ENCODE measurements at places on chromosomes 16 and 17. TPM values are rescaled to one million over a fixed set of nuclear protein-coding genes. Genes with fewer than 3 reads are reported as not detected.

- peak; percentile 88 for DNase-seq
Measured at GRCh38 chr16:76614269-76614668, 337.1 kb downstream of the CNTNAP4 start.

CACNG1 gene
- 0.08 TPM for polyA plus RNA-seq

CLEC3A gene
- not detected for polyA plus RNA-seq

CES1 gene
- 61.8 TPM for polyA plus RNA-seq

IGF2BP1 gene
- 0.10 TPM for polyA plus RNA-seq

GLYR1 gene
- 55.0 TPM for polyA plus RNA-seq

KARS1 gene
- polyA plus RNA-seq = 105 TPM

- DNase-seq = no peak
Measured at GRCh38 chr17:50087912-50088405, 7.2 kb upstream of the PDK2 start.

DNA sequence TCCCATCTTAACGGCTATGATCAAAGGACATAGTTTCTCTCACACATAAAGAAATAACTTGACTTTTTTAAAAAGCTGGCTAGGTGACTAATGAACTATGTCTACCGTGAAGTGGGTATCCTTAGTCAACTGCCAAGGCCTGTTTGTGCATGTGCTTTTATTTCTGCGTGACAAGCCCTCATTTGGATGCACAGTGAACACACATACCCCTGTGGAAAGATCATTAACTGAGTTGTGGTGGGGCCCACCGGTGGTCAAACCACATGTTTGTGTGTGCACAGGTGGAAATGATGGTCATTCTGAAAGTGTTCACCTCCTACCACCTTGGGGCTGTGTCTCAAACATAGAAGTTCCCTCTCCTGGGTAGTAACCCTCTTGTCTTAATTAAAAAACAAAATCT, 256.1 kb upstream of the SALL1 start:
- DNase-seq = no peak

- no peak for DNase-seq
Measured at GRCh38 chr17:7130621-7131422, 16.2 kb upstream of the ASGR2 start.

GRCh38 chr16:14300705-14301168, 229.6 kb downstream of the MRTFB start:
- DNase-seq = peak; percentile 84

DNAH17 gene
- polyA plus RNA-seq = 0.44 TPM

IQCK gene
- 14.1 TPM for polyA plus RNA-seq

DNA sequence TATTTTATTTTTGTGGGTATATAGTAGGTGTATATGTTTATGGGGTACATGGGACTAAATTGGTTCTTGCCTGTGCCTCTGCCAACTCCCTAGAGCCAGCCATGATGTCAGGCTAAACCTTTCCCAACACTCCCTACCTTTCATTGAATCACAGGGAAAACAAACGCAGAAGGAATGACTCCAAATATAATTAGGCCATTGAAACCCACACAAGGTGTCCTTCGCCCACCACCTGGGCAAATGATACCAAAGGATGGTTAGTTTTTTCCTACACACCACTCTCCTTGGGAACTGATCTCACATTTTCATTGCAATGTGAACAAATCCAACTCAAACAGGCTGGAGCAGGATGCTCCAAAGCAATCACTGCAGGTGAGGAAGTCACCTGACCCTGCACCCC, 27.5 kb downstream of the WSB1 start:
- DNase-seq = no peak

DNA sequence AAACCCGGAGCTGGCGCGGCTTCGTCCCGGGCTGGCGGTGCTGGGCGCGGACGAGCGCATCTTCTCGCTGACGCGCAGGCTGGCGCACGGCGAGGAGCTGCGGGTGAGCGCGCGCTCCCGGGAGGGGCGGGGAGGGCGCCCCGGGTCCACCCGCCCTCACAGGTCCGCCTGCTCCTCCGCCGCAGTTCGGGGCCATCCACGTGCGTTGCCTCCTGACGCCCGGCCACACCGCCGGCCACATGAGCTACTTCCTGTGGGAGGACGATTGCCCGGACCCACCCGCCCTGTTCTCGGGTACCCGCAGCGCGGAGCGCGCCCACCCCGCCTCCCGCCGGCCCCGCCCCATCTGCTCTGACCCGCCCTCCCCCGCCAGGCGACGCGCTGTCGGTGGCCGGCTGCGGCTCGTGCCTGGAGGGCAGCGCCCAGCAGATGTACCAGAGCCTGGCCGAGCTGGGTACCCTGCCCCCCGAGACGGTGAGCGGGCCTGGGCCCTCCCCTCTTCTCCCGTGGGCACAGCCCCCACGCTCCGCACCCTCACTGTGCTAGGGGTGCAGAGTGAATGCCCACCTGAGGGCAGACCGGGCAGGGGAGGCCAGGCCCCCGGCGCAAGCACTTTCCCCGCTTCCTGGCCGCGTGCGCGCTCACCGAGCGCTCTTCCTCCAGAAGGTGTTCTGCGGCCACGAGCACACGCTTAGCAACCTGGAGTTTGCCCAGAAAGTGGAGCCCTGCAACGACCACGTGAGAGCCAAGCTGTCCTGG, 1.4 kb downstream of the HAGHL start:
- DNase-seq = peak; percentile 67

GRCh38 chr16:90015586-90016338, 3.5 kb downstream of the DBNDD1 start:
- no peak for DNase-seq

PDILT gene
- not detected for polyA plus RNA-seq

DNA sequence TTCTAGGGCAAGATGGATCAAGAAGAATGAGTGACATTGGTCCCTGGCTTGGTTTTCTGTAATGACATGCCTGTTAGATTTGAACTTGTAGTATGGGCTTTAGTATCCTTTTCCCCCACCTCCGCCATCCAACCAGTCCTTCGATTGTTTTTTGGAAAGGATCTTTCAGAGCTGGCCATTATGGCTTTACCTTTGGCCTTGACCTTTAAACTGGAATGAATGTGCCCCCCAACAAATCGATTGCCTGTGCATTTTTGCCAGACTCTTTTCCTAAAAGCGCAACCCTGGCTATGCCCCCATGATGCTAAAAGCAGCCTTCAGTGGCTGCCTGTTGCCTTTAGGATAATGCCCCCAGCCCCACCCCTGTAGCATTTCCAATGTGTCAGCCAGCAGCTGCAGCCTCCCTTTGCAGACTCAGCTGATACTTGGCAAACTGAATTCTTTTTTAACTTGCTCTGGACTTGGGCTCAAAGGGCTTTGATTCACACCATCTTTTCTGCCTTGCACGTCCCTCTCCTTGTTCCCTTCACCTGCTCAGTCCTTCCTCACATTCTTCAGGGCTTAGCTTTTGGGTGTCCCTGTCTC, 4.0 kb downstream of the GPRC5C start:
- no peak for DNase-seq

DNA sequence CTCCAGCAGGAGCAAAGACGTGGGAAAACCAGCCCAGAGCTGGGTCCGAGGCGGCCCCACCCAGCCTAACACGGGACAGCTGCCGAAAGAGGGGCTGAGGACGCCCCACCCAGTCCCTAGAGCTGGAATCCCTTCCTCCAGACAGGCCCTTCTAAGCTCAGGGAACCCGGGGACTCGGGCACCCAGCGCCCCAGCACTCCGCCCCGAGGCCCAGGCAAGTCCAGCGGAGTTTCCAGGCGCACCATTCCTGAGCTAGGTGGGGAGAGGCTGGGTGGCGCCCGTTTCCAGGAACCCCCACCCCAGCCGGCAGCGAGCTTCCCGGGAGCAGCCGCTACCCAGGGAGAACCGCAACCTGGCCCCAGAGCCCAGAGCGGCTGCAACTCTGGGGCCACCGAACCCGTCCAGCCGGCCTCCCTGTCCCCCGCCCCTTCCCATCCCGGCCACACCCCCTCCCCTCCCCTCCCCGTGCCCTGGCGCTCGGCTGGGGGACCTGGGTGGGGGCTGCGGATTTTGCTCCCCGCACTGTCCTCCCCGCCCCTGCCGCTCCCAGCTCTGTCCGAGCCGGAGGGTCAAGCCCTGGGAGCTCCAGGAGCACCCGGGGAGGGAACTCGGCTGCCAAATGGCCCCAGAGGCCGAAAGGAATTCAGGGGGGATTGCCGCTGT, 536 bp downstream of the TMC6 start:
- peak; percentile 49 for DNase-seq

DNA sequence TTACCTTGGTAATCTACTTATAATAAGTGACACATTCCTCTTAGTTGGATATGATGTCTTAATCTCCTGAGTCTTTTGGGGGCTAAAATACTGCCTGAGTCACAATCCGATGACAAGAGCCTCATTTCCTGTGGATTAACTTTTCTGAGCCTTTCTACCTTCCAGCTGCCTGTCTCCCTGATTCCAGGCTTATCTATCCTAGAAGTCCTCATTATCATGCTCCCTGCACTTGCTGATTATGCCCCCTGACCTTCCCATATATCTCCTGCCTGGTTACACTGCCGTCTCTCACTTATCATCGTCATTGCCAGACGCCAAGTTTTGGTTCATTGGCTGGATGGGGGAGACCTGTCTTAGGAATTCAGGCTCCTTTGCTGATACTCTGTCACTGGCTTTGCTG, 727.4 kb upstream of the CA10 start:
- no peak for DNase-seq

DNA sequence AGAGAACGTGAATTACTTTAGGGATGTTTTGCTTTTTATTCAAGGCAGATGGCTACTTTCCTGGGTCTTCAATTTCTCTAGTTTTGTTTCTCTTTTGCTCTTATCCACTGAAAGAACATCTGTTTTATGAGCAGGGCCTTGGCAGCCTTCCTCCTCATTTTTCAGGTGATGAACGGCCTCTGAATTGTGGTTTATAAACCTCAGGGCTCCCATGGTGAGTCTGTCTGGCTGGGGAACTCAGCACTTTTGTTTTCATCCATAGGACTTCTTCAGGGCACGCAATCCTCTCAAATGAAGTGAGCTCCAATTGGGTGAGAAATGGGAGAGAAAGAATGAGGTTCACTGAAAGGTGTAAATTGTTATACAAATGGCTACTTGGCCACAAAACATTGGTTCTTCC, 186.4 kb upstream of the ERCC4 start:
- no peak for DNase-seq

C16orf89 gene
- 356 TPM for polyA plus RNA-seq

- no peak for DNase-seq
Measured at GRCh38 chr17:17766744-17767120, 70.1 kb downstream of the SREBF1 start.

TMEM98 gene
- polyA plus RNA-seq = 45.8 TPM

DNA sequence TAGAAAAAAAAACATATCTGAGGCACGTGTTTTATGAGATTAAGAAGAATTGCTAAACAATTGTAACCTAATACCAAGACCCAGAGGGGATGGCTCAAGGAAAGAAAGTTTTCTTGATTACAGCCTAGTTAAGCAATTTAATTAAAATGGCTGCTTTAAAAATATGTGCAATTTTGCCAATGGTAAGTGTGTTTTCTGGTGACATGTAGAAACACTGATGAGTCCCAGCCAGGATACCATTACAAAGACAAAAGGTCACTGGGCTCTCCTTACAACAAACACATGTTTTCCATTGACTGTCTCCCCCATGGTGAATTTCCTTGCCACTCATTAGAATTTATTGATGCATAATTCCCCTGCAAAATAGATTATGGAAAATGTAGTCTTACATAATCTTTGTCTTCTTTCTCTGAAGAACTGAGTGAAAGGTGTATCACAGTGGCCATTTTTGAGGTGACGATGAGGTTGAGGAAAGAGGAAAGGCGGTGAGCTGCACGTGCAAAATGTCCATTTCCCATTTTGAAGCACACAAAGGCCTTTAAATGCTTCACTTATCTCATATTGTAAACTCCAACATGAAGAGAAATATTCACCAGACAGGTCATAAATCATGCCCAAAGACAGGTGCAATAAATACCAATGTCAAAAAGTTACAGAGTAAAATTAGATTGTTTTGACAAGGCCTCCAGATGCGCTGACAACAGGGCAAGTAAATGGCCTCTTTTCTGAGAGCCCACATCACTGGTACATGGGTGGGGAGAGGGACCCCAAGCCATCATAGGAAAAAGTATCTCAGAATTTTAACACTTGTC, 696.9 kb downstream of the KCNJ2 start:
- DNase-seq = no peak

DNA sequence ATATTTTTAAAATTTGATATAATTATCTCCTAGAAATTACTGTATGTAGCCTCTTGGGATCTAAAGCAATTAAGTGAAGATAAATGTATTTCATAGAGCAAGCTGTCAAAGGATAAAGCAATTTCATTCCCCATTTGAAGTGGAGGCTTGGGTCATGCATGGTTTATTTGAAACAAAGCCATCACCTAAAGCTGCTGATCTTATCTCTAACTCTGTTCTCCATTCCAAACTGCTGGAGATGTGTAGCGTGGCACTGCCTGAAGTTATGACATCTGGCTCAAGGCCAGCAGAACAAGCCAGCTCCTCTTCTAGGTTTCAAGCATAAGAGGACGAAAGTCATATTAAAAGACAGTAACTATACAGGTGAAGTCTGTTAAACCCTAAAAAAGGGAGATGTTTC, 83.9 kb downstream of the HIC1 start:
- peak; percentile 64 for DNase-seq

DNA sequence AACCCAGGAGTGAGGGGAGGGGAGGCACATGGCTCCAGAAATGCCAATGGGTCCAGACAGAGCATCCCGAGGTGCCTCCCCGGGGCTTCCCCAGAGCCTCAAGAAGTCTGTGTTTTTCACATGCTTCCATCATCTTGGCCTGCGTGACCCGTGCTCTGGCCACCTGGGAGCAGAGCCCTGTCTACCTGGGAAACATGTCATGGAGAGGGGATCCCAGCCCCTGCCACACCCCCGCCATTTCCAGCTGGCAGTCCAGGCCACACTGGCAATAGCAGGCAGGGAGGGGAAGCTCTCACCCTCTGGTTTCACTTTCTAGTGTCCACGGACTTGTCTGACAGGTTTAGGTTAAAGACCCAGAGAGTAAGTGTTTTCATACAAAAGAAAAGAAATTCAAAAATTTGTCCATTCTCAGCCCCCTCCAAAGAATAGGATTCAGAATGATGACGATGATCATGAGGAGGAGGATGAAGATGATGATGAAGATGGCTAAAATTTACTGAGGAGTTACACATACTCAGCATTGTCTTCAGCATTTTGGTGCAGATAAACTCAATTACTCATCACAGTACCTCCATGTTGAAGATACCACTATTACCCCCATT, 9.0 kb downstream of the SMIM5 start:
- DNase-seq = peak; percentile 56

GRCh38 chr17:64611369-64611768, 50.7 kb downstream of the SMURF2 start:
- DNase-seq = no peak
